Foreskin melanocyte (primary cell): ENCODE measurements at places on chromosomes 3 and 15.

DNA sequence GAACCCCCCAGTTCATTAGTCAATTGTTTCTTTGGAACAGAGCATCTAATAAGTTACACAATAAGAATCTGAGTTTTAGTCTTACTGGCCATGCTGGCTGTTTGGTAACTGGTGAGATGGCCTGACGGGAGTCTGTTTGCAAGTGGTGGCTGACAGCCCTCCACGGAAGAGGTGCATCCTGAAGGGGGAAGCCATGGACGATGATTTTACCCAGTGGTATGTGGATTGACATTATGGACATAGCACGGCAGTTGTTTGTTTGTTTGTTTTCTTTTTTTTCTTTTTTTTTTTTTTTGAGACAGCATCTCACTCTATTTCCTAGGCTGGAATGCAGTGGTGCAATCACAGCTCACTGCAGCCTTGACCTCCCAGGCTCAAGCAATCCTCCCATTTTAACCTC is 156.0 kb downstream of the RPLP1 start:
- DNase-seq = no peak

DNA sequence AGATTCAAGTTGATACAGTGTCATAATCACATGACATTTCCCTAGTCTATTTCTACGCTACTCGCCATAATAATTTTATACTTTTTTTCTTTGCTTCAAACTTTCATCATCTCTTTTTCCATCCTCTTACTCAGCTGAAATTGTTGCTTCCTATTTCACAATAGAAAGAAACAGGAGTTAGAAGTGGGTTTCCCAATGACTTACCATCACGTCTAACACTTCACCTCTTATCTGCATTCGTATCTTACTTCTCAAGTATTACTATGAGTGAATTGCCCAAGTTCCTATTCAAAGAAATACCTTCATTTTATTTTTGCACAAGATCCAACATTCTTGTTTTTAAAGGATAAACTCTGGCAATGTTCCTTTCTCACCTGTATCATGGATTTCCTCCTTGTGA is 1539.9 kb downstream of the SI start:
- no peak for DNase-seq

DNA sequence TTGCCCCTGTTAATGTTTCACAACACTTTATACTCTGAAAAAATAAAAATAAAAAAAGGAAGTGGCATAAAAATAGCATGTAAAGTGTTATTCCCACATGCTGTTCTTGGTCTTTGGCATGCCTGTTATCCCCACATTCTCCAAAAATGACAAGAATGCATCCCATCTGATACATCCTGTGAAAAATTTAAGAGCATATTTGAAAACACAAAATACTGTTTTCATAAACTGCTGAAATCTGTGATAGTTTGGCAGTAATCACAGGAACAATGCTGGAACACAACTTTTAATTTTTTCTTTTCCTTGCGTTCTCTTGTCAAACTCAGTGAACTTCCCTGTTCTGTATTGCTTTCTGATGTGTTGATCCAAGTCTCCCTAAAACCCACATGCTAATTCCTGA is 288.8 kb downstream of the ROBO2 start:
- no peak for DNase-seq

DNA sequence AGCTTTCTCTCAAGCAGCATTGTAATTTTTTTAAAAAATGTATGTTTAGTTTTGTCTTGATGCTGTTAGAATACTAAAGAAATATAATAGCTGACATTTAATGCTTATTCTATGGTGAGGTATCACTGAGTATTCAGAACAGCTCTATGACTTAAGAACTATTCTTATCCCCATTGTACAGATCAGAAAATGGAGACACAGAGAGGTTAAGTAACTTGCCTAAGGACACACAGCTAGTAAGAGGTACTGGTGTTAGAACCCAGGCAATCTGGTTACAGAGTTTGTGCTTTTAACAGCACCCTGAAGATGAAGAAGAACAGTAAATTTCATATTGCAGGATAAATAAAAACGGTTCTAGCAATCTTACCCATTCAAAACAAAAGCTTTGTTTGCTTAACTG is 15.5 kb downstream of the PLA2G4D start:
- DNase-seq = no peak

DNA sequence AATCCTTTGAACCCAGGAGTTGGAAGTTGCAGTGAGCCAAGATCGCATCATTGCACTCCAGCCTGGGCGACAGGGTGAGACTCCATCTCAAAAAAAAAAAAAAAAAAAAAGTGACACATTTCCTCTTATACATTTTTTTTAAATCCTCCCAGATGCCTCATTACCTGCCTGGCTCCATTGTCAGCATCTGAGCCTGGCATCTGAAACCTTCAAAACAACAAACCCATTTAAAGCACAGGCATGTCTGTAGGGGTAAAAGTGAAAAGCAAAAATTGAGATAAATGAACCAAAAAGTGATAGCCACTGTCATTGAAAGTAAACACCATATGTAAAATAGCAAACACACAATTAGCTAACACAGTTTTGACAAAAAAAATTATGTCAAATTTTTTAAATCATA is 38.6 kb downstream of the OSBPL10 start:
- no peak for DNase-seq

- DNase-seq = no peak
These were observed 35.7 kb downstream of the RBPMS2 start for GRCh38 chr15:64739577-64740143.

- DNase-seq = no peak
These were observed 53.2 kb upstream of the FNDC3B start for GRCh38 chr3:171986176-171986575.

GRCh38 chr3:140903196-140903595 is 38.4 kb upstream of the SLC25A36 start:
- DNase-seq = no peak

DNA sequence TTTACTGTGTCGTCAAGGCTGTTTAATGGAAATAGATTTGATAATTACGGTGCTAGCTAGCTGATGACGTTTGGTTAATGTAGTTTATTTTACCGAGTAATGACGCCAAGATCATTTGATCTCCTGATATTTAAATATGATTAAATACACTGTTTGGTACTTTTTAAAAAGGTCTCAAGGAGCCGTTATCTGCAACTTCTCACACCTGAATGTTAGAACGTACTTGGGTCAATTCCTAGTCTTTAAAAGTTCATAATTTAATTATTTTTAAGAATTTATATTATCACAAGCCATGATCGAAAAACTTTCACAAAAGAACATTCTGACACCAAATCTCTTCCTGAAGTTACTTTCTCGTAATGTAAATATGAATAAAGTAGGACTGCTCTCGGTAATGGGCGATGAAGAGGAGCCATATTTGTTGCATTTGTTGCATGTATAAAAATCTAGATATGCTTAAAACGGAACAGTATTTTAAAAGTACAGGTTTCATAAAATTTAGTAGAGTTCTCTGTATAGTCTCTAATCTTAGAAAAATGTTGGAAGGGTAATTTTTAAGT is 16.2 kb upstream of the CHD2 start:
- DNase-seq = no peak

DNA sequence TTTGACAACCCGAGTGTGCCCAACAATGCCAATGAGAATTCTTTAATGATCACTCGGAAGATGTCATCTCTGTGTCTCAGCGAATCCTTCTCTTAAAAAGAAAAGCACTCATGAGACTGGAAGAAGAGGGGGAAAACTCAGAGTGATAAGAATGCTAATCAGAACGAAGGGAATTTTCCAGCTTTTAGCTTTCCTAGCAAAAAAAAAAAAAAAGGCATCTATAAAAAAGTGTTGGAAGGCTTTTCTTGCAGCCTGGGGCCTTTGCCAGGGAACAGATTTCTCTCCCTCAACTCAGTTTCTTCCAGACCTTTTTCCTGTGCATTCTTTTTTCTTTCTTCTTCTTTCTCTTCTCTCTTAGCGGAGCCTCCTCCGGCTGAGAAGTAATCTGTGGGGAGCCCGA is 80.5 kb upstream of the NEO1 start:
- DNase-seq = no peak

GRCh38 chr3:16817197-16817596 is 67.6 kb upstream of the PLCL2 start:
- DNase-seq = no peak

DNA sequence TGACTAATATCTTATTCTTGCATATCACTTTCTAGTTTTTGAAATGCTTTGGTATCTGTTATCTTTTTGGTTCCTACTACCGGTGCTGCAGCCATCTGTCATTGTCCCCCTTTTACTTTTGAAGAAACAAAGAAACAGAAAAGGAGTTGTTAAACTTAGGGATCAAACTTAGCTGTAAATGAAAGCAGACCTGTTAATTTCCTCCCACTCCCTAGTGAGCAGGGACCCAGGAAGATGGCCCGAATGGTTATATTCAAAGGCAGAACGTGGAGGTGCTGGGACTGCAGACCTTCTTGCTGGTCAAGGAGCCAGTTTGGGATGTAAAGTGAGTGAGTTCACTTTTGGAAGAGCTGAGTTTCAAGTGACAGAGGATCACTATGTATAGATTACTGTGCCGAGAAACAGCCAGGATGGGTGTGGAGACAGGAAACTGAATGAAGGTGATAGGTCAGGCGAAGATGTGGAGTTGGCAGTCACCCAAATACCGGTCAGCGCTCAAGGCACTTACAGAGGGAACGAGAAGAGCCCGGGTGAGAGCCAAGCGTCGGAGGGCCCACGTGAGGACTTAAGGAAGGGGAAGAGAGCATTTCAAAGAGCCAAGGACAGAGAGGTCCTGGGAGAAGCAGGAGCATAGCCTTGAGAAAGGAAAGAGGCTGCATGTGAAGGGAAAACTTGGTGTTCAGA is 20.1 kb downstream of the KBTBD8 start:
- DNase-seq = no peak

DNA sequence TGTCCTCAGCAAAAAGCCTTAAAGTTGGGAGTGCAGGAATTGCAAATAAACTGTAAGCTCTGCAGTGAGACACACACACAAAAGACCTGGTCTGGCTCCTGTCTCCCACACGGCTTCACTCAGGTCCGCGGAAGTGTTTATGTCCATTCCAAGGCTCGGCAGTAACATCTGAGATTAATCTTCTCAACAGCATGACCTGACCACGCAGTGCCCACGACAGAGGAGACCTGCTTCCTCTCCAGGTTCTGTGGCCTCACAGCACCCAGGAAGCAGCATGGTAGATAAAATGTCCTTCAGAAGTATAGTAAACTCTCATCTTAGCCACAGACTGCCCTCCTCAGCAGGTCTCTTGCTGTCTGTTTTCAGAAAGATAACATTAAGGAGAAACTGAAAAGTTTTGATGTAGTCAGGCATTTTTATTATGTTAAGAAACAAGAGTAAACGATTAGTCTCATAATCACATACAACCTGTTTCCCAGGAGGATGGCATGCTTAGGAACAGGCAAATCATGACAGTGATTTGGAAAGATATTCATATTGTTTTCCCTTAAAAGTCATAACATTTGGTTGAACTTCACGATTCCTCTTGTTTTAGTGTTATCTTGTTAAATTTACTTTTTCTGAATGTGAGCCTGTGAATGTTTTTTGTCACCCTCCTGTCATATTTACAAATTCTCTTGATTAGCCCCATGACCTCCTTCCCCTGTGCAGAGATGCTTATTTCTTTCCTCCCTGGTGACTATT is 34.6 kb downstream of the CD200R1L start:
- no peak for DNase-seq

DNA sequence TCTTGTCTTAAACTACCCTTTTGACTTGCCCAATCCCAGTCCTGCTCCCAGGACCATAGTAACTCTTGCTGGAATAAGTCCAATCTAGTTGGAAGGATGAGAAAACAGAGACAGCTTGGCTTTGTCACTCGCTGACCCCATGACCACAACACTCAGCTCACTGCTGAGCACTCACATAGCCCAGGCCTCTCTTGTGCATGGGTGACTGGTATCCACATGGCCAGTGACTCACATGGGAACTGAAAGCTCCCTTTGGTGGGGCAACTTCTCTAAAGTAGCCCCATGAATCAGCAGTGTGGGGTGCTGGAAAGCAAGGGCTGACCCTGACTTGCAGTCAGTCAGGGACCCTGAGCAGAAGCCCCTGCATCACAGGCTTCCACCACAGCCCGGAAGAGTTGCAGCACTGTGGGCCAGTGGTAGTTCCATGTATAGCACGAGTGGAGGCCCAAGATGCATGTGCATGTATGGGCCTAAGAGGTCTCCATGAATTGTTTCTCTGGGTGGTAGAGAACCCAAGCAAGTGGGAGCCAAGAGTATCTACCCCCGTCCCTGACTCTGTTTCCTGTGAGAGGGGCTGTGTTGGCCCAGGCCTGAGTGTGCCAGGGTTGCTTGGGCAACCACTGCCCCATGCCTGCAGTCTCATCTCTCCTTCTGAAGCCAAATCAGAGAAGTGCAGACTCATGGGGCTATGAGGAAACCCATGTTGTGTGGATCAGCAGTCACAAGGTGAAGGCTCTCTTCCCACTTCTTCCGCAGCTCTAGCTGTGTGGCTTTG is 62.1 kb upstream of the XCR1 start:
- peak; percentile 91 for DNase-seq

- DNase-seq = peak; percentile 90
These were observed 452.1 kb upstream of the PPP2R3A start for GRCh38 chr3:135513106-135514059.

GRCh38 chr3:136018876-136019275 is 53.3 kb downstream of the PPP2R3A start:
- peak; percentile 11 for DNase-seq

- DNase-seq = no peak
These were observed 17.5 kb upstream of the PPIB start for GRCh38 chr15:64180235-64180824.

GRCh38 chr3:159062734-159063410 is 261.0 kb downstream of the MFSD1 start:
- no peak for DNase-seq
